ENCODE measurements at places on chromosomes 4 and X.

- no peak for DNase-seq
Observed at GRCh38 chr4:15656038-15656470, 897 bp upstream of the FBXL5 start.

GRCh38 chr4:158816955-158817354 lies 48.1 kb downstream of the FNIP2 start:
- DNase-seq = no peak

DNA sequence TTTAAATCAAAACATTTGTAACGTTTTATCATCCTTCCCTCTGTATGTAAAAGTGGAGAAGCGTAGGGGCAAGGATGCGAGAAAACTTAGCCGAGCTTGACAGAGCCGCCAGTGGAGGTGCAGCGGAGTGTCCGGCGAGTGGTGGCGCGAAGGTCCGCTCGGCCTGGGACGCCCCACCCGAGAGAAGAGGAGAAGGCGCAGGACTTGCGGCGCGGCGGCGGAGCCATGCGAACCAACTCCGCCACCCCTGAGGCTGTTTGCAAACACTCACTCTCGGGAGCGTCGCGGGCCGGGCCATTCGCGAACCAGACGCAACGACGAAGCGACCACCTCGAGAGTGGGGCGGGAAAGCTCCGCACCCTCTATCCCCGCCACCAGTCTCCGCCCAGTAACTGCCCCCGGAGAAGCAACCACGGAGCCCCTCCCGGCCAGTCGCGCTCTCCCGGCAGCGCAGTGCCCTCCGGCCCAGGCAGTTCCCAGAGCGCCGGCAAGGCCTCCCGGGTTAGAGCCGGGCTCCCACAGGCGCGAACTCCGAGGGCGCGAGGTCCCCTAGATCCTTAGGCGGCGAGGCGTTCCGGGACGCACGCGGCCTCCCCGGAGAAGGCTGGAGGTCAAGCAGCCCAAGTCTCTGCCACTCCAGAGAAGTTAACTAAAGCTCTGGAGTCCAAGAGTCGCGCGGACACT lies 2.3 kb upstream of the MAB21L2 start:
- peak; percentile 72 for DNase-seq

DNA sequence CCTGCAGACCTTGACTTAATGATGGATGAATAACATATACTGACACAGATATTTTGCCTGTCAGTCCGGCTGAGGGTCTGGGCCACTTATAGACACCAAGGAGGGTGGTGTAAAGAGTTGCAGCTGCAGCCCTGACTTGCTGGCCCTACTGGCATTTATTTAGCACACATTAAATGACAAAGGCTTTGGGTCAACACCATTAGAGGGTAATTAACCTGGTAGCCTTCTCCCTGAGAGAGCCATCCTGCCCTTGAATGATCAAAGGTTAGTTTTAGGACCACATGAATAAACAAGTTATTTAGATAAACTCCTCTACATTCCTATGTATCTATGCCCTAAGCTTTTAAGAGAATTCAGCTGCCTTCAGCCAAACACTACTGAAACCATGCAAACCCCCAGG lies 110.8 kb upstream of the DGKK start:
- DNase-seq = no peak

GRCh38 chr4:85606505-85606904 lies 131.6 kb downstream of the ARHGAP24 start:
- DNase-seq = no peak

GRCh38 chr4:56197387-56197786 lies 189.9 kb downstream of the AASDH start:
- DNase-seq = no peak
